RPMI8226 (cell line): ENCODE measurements at places on chromosomes 7 and 10.

DNA sequence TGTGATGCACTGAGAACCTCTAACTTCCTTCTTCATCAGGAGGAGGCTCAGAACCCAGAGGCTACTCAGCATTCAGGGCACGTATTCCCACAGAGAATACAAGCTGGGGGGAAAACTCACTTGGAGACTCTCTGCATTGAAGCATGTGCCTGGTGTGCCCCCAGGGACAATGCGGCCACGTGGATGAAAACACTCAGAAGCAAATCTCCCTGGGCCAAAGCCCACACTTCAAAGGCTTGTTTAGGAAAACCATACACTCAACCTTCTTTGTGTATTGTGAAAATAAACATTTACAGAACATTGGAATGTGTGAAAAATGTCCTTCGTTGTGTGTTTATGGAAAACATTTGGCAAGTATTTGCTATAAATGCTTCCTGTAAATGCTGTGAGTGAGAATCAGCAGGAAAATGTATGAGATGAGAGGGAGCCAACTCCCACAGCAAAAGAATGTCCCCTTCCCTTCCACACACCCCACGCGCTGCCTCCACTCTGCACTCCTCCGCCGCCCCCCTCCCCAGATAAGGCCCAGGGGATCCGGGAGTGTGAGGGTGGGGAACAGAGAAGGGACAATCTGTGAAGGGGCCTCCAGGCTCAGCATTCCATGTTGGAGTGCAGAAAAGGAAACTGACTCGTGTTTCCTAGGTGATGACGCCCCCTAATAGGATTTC is 339.5 kb downstream of the ELMO1 start:
- DNase-seq, result no peak

DNA sequence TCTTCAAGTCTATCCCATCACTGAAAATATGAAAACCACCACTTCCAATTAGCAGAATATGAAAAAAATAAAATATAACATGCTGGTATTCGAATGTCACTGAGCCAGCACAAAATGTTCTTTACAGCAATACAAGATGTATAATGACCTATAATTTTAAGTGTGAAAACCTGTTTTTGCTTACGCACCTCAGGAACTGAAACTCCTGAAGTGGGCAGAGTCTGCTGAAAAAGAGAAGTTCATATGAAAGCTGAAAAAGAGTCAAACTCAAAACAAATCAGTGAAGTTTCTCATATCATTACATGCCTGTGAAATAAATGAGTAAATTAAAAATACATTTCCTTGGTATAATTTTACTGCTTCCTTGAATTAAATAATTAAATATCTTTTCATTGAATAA is 272.5 kb downstream of the DGKB start:
- peak; percentile 87 for DNase-seq

DNA sequence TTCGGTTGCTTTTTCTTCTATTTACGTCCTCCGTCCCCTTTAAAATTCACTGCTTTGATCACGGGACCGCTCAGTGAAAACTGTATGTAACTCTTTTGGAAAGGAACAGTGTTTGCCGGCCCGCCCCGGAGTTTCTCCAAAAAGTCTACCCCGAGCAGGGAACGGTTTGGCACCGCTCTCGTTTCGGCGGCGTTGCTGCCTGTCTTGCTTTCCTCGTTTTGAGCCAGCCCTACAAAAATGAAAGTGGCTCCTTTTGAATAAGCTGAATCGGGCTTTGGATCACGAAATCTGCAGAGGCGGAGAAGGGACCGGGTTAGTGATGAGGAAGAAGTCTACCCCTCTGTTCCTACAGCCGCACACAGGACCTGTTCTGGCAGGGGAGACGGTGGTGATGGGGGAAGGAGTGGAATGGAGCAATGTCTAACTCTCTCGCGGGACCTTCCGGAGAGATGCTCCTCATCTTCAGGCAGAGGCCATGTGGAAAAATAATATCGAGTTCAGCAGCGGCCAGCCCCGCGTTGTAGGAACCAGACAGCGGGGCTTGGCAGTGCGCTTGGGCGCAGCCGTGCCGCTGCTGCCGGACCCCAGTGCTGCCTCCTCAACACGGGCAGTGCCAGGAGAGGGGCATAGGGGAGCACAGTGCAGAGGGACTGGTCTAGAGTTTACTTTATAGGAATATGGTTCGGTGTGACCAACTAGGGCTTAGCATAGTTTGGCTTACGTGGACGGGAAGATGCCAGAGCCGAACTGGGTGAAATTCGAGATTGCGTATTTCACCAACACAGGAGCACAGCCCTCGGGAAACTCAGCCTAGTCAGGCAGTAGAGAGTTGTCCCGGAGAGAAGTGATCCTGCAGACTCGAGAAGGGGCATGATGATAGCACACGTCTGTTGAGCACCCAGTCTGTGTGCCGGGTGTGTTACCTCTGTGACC is 1.4 kb downstream of the HTRA1 start:
- no peak for DNase-seq

DNA sequence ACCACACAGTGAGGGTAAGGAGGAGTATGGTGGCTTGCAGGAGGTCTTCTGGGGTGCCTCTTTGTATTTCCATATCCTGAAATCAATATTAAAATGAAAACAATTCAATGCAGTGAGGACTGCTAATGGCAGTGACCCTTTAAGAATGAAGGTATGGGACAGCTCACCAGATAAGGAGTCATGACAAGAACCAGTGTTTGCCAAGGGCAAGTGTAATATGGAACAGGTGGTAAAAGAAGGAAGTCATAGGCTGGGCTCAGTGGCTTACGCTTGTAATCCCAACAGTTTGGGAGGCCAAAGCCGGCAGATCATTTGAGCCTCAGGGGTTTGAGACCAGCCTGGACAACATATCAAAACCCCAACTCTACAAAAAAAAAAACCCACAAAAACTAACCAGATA is 20.0 kb upstream of the LIPA start:
- DNase-seq, result no peak

- DNase-seq, result no peak
Measured at GRCh38 chr7:44315301-44315903, 10.0 kb downstream of the CAMK2B start.

GRCh38 chr10:125103924-125104323 is 56.4 kb downstream of the CTBP2 start:
- no peak for DNase-seq
